Anterior cingulate cortex (tissue), 58 donors: ENCODE measurements at places on chromosomes 5 and 9.

- no peak for DNase-seq
These were observed 82.1 kb upstream of the ALDH1A1 start for GRCh38 chr9:73034962-73035361.

DNA sequence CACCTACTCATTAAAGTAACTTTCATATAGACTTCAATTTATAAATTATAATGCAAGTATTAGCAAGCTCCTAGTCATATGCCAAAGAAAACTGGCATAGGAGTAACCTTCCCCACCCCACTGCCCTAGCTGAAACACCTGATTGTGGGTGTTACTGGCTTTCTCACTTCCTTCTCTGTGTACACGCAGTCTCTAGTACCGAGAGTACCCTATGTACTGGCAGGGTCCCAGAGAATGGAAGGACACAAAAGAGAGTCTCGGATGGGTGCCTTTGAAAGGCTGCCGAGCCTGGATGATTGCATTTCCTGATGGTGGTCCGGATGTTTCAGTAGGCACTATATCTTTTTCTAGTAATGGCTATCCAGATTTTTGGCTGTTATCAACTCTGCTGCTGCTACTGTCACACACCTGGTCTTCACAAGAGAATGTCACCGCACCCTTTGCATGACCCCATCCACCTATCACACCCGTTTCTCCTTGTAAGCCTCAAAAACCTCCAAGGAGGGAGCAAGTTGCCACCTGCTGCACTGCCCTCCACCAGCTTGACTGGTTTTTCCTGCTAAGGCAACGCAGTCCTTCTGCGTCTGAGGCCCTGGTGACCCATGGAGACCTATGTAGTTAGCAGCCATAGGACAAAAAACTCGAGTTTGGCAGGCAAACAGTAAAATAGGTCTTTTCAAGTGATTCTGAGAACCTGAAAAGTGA is 53.8 kb upstream of the CLINT1 start:
- no peak for DNase-seq

DNA sequence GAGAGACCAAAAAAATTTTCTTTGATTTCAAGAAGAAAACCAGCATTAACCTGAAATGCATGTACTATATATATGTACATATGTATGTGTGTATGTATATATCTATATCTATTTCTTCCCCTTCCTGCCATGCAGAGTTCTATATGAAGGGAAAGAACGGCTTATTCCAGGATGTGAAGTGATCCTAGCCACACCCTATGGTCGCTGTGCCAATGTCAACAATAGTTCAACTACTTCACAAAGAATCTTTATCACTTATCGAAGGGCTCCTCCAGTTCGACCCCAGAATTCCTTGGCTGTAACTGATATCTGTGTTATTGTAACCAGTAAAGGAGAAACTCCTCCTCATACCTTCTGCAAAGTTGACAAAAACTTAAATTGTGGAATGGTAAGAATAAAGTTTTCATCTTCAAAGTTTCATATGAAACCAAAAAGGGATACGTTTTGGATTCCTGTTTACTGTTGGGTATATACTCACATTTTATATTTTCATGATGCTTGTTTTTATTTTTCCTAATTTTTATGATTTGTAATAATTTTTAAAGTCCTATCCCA is 56.2 kb downstream of the DENND4C start:
- DNase-seq: no peak

GRCh38 chr9:13139641-13140171 is 139.8 kb downstream of the MPDZ start:
- peak; percentile 24 for DNase-seq

- no peak for DNase-seq
These were observed 2.3 kb upstream of the PLK2 start for GRCh38 chr5:58462154-58462553.

DNA sequence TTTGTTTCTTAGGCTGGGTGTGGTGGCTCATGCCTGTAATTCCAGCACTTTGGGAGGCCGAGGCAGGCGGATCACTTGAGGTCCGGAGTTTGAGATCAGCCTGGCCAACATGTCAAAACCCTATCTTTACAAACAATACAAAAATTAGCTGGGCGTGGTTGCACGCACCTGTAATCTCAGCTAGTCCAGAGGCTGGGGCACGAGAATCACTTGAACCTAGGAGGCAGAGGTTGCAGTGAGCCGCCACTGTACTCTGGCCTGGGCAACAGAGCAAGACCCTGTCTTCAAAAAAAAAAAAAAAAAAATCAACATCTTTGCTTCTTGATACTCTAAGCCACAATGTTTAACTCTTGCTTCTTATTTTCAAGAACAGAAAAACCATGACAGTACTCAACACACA is 16.1 kb downstream of the UBAP2 start:
- DNase-seq: no peak

DNA sequence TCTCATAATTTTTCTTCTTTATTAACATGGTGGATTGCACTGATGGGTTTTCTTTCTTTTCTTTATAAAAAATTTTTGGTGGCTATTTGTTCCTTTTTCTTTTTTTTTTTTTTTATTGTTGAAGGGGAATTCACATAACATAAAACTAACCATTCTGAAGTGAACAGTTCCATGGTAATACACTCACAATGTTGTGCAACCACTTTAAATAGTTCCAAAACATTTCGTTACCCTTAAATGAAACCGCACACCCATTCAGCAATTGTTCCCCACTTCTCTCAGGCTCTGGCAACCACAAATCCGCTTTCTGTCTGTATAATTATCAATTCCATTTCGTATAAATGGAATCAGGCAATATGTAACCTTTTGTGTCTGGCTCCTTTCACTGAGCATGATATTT is 11.7 kb upstream of the SETX start:
- DNase-seq: no peak

DNA sequence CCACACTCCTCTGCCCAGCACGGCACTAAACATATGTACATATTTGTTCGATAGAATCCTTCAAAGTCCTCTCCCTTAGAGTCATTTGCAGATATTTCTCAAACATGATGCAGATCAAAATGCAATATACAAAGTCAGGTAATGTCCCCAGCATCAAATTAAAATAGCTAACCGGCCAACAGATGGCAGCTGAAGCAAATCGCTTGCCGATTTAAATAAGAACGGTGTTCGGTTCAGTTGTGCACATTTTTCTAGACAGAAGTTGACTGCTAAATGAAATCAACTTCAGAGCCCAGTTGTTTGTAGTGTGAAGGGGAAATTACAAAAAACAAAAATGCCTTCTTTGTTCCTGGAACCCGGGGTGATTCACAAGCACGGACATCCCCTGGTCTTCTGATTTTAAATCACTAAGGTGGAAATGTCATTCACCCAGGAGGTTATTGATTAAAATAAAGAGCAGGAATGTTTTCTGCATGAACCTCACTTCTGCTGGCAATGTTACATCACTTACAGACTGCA is 219.2 kb downstream of the EBF1 start:
- no peak for DNase-seq
